ENCODE measurements at places on chromosomes 5 and 9.

DNA sequence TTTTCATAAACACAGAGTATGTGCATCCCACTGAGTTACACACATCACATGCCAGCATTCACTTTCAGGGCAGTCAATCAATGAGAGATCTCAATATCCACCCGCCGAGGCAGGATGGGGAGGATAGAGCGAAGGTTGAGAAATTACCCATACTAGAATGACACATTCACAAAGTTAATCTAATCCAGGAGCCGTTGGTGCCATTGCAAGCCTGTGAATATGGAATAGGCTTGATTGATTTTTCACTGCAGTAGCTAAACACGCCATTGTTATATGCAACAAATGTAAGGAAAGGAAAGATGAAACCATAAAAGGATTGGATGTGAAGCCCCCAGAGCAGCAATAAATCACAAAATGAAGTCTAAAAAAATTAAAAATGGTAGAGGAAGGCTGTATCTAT is 167.9 kb upstream of the GPR151 start:
- no peak for DNase-seq

DNA sequence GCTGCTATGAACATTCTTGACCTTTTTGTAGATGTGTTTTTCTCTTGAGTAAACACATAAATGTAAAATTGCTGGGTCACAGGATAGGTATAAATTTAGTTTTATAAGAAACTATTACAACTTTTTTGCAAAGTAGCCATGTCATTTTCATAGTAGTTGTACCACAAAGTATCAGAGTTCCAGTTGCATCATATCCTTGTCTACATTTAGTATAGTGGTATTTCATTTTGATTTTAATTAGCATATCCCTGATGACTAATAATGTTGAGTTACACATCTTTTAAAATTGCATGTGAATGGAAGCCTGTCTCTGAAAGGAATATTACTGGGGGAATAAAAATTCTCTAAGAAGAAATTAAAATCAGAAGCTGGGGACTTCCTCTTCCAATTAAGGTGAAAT is 85.4 kb downstream of the TMEM161B start:
- DNase-seq = no peak

DNA sequence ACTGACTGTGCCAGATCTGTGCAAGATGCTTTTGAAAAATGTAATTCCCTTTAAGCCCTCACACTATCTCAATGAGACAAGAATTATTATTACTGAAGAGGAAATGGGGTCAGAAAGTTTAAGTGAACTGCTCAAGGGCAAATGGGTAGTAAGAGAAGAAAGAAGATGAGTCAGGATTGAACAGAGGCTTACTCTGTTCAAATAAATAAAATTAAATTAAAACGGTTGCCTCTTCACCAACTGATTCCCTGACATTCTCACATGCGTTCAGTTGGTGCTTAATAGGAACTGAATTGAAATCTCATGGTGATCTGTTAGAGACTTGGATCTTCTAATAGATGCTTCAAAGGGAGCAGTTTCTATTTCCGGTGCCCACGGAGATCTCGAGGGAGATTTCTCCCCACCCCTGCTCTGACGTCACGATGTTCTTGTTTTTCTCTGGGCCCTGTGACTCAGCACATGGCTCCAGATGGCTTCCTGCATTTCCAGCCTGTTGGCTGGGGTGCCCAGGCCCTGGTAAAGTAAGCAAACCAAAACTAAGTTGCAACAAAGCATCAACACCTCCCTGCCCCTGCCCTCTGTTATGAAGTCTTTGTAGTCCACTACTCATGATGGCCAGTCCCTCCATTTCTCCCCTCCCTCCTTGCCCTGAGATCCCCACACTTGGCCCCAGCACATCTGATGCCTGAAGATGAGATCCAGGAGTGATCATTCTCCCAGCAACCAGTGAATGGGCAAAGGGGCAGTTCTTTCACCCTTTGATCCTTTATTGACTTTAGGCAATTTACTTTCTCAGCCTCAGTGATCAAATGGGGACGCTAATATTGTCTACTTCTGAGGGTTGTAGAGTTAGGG is 106.1 kb upstream of the CPEB4 start:
- DNase-seq = peak; percentile 93

DNA sequence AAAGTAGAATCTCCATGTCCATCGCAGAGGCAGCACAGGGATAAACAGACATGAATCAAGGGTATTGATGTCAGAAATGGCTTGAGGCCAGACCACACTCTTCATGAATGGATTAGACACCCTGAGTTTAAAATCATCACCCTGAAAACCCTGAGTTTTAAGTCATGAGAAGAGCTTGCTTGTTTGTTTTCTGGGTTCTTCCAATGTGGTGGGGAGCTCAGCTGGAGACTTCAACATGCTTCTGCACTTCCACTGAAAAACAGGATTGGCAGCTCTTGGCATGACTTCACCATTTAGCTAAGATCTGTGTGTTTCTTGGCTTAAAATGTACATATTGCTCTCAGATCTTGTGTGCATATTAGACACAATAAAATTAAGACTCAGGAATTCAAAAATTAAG is 9.8 kb downstream of the GCNT4 start:
- no peak for DNase-seq

GRCh38 chr9:36102742-36103495 is 33.6 kb upstream of the GLIPR2 start:
- DNase-seq = peak; percentile 62
